ENCODE measurements at places on chromosomes 16 and 17. TPM values are rescaled to one million over a fixed set of nuclear protein-coding genes. Genes with fewer than 3 reads are reported as not detected.

- no peak for DNase-seq
Observed at GRCh38 chr17:64063088-64063487, 42.7 kb upstream of the ICAM2 start.

- peak; percentile 50 for DNase-seq
Observed at GRCh38 chr17:36183001-36183971, 6.8 kb upstream of the TBC1D3B start.

DNA sequence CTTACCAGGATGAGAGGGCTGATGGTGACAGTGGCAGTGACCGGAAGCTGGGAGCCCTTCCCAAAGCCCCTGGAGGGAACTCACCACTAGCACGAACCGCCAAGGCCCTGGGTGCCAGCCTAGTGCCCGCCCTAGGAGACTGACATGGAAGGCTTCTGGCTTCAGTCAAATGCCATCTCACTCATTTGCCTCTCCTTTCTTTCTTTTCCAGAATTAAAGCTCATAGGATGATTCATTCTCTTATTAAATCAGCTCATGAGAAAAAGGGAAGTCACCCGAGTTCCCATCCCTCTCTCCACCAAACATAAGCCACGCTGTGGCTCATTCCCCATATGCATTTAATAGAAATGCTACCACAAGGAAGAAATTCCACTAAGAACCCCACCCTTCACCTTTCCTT is 12.1 kb downstream of the CUEDC1 start:
- no peak for DNase-seq

CRHR1 gene
- 0.17 TPM for polyA plus RNA-seq

DNA sequence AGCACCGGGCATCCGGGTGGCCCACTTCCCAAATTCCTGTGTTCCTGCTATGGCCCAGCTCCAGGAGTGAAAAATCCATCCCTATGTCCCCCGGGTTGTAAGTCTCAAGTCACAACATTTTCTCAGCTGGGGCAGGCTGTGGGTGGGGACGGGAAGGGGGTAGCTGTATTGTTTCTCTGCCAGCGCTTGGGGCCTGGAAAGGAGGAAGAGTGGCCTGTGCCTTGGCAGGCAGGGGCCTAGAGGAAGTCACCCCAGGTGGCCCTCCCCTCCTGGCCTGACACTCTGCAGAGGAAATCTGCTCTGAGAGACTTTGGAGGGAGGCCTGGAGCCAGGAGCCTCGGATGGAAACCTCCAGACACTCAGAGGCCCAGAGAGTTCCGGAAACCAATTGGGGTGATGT is 10.6 kb upstream of the SCN4A start:
- no peak for DNase-seq

CYB561 gene
- polyA plus RNA-seq, result 5.6 TPM

CD300E gene
- 0.48 TPM for polyA plus RNA-seq
